ENCODE measurements at places on chromosomes 11 and 22. TPM values are rescaled to one million over a fixed set of nuclear protein-coding genes. Genes with fewer than 3 reads are reported as not detected.

SLC5A12 gene
- not detected for total RNA-seq

RIMBP3C gene
- 0.36 TPM for total RNA-seq

OPCML gene
- total RNA-seq: under 0.01 TPM

FOLR1 gene
- total RNA-seq: not detected

SRRD gene
- total RNA-seq: 28.6 TPM

SLC3A2 gene
- 140 TPM for total RNA-seq

CCDC116 gene
- not detected for total RNA-seq

TBX10 gene
- not detected for total RNA-seq

CLTCL1 gene
- 8.1 TPM for total RNA-seq

SCT gene
- total RNA-seq: not detected

GGT5 gene
- total RNA-seq: 0.18 TPM

OR51B5 gene
- total RNA-seq: 0.54 TPM

TUBGCP6 gene
- total RNA-seq: 10.8 TPM

GRCh38 chr11:123122341-123122740 is 60.4 kb upstream of the HSPA8 start:
- DNase-seq: peak; percentile 78

DNA sequence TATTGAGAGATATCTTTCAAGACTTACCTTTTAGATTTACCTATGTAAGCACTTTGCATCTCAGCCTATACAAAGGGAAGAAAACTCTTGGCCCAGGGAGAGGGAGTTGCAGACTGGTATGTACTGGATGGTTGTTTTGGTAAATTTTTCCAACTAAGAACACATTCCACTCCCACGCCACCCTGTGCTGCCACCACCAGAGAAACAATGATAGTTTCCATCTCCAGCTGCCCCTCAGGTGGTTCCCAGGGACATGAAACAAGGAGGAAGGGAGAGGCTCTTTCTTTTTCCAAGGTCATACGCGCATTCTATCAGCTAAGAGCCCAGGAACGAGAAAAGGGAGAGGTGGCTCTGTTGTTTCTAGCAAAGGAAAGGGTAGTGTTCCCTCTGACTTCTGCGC is 34.4 kb downstream of the CCDC34 start:
- no peak for DNase-seq

GRCh38 chr11:33310720-33311500 is 53.7 kb downstream of the HIPK3 start:
- DNase-seq: peak; percentile 20

DNA sequence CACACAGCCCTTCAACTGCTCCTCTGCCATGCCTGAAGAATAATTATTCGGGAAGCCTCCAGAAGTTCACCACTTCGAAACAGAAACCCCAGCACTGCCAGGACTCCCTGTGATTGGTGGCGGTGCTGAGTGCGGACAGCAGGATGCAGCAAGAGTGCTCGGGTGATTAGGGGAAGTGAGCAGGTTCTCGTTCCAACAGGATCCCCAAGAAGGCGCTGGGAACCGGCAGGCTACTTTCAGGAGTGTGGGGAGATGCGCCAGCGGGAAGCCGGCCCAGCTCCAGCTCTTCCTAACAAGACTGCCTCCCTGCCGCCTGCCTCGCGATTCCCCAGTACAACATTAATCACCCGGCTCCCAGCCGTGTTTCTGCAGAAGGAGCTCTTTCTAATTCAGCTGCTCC is 630.2 kb downstream of the BRD1 start:
- no peak for DNase-seq

DNA sequence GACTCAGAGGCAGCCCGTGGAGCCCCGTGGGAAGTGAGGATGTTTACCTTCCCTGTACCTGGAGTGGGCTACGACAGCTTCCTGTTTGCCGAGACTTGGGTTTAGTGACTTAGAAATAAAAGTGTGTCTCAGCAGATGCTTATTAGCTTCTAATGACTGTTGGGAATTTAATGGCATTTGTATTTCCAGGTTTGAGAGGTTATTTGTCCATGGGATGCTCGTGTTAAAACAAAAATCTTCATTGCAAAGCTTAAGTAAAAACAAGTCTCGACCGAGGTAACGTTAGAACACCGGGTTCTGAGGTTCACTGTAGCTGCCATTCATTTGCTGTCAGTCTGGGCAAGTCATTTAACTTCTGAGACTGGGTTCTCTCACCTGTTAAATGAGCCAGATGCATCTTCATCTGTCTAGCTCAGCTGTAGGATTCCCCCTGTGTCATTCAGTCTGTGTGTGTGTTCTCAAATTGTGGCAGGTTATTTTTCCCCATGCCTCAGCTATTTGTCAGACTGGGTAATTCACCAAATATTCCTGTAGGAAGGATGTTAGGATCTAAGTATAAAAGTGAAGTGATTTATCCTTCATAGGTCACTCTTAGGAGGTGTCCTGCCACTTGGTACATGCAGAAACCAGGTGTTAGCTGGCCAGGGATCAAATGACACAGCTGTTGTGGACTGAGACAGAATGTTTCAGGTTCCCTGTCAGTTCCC is 791 bp downstream of the EI24 start:
- peak; percentile 18 for DNase-seq

- DNase-seq: no peak
Observed at GRCh38 chr11:47478651-47479329, 29.9 kb upstream of the RAPSN start.

DNA sequence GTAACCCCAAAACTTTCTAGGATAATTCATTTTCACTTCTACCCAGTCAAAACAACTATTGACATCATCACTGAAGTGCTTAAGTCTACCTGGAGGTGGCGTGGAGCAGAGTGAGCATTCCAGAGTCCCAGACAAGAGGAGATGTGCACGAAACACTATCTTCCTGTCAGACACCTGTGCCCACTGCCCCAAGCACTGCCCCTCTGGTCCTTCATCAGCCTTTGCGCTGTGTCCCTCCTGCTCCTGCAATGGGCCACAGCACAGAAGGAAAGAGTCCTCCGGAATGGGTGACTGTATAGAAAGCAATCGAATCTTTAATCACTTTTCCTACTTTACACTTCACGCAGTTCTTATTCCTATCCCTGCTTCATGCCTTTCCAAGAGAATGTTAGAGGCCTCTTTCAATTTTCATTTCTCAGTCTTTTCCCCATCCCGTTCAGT is 512 bp upstream of the GRIA4 start:
- peak; percentile 17 for DNase-seq

GRCh38 chr11:130315354-130315970 is 745 bp upstream of the ZBTB44 start:
- no peak for DNase-seq

GRCh38 chr11:87473174-87473573 is 435.4 kb downstream of the TMEM135 start:
- peak; percentile 97 for DNase-seq

GRCh38 chr11:85182441-85183387 is 444.4 kb downstream of the DLG2 start:
- DNase-seq: peak; percentile 35

- no peak for DNase-seq
Observed at GRCh38 chr11:88100151-88100550, 75.1 kb downstream of the RAB38 start.

GRCh38 chr22:34105461-34106062 is 185.3 kb upstream of the LARGE1 start:
- DNase-seq: no peak

GRCh38 chr22:42189761-42190160 is 59.2 kb upstream of the CYP2D6 start:
- no peak for DNase-seq

DNA sequence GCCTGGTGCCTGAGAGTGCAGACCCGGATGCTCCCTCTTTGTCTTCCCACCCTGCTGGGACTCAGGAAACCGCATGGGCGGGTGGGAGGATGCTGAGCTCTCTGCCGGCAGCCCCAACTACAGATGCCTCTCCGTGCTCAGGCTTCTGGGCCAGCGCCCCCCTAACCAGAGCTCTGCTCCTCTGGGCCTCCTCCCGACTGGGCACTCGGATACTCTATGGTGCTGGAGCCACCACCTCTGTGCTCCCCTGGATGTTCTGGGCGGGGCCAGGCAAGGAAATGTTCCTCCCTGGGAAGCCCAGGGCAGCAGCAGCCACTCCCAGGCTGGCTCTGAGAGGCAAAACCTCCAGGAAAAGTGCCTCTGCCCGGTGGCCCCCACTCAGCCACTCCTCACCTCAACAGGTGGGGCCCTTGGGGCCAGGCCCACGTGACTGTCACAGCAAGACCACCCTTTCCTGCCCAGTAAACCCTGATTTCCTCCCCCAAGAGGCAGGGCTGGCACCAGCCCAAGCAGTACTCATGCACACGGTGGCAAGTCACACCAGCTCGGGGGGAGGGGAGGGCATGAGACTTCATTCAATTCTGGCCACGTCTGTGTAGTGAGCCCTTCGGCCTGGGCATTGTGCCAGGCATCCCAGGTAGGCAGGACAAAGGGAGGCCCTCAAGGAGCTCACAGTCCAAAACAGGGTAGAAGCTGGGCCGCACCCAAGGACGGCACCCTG is 54.7 kb upstream of the TCF20 start:
- DNase-seq: no peak

DNA sequence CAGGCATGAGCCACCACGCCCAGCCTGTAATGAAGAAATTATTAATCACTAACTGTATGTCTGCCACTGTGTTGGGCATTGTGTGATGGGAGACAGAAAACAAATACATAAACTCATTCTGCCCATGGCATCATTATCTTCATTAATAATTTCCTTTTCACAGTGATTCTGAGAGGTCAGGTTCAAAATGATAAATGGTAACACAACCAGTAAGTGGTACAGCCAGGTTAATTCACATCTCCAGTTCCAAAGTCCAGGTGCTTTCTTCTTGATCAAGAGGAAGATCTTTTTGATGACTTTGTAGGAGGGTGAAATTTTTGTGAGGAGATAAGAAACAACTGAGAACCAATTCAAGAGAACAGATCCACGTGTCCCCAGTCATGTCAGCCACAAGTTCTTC is 66.7 kb downstream of the PISD start:
- DNase-seq: no peak

Measured in IMR-90 (cell line).